ENCODE measurements at places on chromosomes 5 and 9. TPM values are rescaled to one million over a fixed set of nuclear protein-coding genes. Genes with fewer than 3 reads are reported as not detected.
A peak's percentile ranks its signal among the peaks of the same experiment; 100 is the strongest.

CDH9 gene
- total RNA-seq = not detected

GRCh38 chr9:98074115-98074990, 17.8 kb downstream of the NANS start:
- no peak overlapping the region for H3K4me3 ChIP-seq
- H3K27ac ChIP-seq = no peak overlapping the region
- no peaks in the 10 kb centered on the region for H3K27me3 ChIP-seq

DNA sequence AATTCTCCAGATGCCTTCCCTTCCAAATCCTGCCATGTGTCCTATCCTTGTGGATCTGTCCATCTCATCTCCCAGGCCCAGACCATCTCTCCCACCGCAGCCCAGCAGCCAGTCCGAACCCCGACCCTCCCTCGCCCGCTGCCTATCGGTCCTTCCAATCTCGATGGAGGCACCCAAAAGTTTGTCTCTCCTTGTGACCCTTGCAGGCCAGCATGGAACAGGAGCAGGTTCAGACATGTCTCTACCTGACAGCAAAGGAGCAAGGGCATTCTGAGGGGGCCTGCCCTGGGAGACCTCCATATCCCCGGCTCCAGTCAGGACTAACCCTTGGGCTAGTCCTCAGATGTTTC, 51.0 kb downstream of the SEMA4D start:
- no peak for DNase-seq
- peaks cover 6% of the 10 kb centered on the region for H3K4me1 ChIP-seq
- no peaks in the 10 kb centered on the region for H3K36me3 ChIP-seq
- no peak overlapping the region for H3K27ac ChIP-seq
- H3K4me3 ChIP-seq = no peak overlapping the region

DNA sequence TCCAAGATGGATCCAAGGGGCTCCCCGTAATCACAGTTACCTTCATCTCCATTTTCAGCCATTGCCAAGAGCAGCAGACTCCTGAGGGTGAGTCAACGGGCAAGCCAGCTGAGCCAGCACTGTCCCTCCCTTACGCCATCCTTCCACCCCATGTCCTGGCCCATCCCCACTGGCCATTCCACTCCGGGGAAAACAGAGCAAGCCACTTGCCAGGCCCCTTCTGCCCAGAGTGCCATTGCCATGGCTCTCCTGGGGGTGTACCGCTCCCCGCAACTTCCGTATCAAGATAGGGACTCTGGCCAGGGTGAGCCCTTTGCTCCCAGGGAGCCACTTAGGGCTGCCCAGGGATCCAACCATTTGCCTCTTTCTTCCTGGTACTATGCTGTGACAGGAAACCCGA, 48.9 kb upstream of the CDKN2AIPNL start:
- H3K27ac ChIP-seq = no peak overlapping the region
- H3K4me3 ChIP-seq = no peak overlapping the region
- H3K36me3 ChIP-seq = no peaks in the 10 kb centered on the region
- DNase-seq = no peak
- H3K4me1 ChIP-seq = peaks cover 18% of the 10 kb centered on the region

DNA sequence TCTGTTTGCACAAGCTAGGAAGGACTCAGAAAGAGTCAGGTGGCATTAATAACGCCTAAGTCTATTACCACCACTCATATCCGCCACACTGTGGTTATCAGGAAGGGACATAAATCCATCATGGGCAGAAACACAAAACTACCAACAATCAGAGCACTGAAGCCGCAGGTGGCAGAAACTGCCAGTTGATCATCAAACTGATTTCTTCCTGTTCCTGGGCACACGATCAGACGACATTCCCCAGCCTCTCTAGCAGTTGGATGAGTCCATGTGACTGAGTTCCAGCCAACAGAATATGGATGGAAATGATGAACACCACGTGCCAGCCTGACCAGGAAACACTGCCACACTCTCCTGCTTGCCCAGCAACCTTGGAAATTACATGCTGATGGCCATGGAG, 181.7 kb downstream of the ELAVL2 start:
- H3K4me3 ChIP-seq = no peak overlapping the region
- no peaks in the 10 kb centered on the region for H3K36me3 ChIP-seq
- no peaks in the 10 kb centered on the region for H3K27me3 ChIP-seq
- no peak overlapping the region for H3K27ac ChIP-seq
- no peak for DNase-seq

DNA sequence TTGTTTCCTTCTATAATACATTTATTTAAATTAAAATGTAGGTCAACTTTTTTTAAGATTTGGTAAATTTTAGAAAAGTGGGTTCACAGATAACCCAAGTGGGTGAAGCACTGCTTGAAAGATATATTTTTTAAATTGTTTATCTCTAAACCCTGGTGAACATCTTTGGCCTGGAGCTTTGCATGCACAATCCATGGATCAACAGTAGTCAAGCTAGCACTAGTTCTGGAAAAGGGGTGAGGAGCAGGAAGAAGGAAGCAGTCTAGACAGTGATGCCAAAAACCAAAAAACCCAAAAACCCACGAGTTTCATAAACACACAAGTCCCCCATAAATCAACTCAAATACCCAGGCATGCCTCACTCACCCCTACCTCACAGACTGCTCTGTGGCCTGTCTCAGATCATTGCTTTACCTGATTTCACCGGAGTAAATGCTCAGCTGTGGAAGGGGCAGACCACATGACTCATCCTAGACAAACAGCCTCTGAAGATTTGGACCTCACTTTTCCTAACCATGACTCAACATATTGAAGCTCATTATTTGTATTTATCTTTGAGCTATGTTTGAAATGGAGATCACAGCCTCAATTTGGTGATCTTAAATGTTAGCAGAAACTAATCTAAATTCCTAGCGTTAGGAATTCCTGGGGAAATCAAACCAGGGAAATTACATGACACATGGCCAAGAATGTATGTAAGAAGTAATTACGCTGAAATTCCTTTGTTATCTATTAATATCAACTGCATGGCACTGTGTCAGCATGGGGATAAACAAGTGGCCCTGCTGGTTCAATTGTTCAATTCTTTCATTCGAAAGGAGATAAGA, 149.6 kb downstream of the ZNF608 start:
- no peak overlapping the region for H3K27ac ChIP-seq
- H3K36me3 ChIP-seq = no peaks in the 10 kb centered on the region
- H3K4me1 ChIP-seq = peaks cover 22% of the 10 kb centered on the region

DNA sequence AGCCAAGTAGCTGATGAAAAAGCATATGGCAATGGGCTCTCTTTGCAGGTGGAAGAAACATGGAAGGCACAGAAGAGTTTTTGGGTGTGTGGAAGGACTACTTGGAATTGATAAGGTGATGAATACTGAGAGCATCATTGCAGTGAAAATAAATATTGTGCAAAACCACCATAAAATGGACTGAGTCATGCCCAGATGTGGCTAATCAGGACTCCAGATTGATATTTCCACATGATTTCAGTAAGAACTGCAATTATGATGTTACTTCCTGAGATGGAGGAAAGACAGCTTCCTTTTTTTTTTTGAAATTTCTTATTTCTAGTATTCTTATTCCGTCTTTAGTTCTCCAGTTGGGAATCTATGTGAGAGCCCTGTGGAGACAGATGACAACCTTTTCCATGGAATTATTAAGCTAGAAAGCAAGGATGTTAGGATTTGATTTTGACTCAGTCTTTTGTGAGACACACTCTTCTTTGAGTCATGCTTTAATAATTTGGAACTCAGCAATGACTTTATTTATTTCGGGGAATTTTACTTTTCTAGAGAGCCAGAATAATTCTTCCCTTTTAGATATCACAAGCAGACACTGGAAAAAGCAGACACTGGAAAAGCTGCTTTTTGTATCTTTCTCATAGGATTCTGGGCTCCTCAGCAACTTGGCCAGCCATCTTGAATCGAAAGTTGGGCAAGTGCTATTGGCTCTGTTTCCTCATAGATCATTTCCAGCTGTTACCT, 94.2 kb upstream of the VCAN start:
- DNase-seq = no peak
- H3K27me3 ChIP-seq = no peaks in the 10 kb centered on the region
- H3K4me1 ChIP-seq = no peaks in the 10 kb centered on the region
- no peak overlapping the region for H3K27ac ChIP-seq
- no peak overlapping the region for H3K4me3 ChIP-seq

GRCh38 chr9:112841261-112841660, 49.4 kb downstream of the SLC46A2 start:
- no peak for DNase-seq
- H3K36me3 ChIP-seq = no peaks in the 10 kb centered on the region
- H3K4me3 ChIP-seq = no peak overlapping the region
- no peaks in the 10 kb centered on the region for H3K27me3 ChIP-seq

DNA sequence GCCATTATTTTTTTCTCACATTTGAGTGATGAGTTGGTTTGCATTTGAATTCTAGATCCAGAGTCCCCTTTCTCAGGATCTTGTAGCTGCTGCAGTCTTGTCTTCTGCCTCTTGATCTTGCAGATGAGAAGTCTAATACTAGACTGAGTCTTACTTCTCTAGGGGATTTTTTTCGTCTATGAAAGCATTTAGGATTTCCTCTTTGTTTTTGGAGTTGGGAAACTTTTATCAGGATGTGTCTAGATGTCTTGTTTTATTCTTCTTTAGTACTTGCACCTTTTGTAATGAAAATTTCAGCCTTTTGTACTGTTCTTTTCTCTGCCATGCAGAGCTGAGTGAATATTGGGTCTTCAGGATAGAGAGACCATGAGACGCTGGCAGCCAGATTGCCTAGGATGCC, 65.4 kb downstream of the ZNF618 start:
- H3K27ac ChIP-seq = no peak overlapping the region
- no peak overlapping the region for H3K4me3 ChIP-seq
- no peaks in the 10 kb centered on the region for H3K27me3 ChIP-seq
- H3K4me1 ChIP-seq = peaks cover 7% of the 10 kb centered on the region
- no peak for DNase-seq

DNA sequence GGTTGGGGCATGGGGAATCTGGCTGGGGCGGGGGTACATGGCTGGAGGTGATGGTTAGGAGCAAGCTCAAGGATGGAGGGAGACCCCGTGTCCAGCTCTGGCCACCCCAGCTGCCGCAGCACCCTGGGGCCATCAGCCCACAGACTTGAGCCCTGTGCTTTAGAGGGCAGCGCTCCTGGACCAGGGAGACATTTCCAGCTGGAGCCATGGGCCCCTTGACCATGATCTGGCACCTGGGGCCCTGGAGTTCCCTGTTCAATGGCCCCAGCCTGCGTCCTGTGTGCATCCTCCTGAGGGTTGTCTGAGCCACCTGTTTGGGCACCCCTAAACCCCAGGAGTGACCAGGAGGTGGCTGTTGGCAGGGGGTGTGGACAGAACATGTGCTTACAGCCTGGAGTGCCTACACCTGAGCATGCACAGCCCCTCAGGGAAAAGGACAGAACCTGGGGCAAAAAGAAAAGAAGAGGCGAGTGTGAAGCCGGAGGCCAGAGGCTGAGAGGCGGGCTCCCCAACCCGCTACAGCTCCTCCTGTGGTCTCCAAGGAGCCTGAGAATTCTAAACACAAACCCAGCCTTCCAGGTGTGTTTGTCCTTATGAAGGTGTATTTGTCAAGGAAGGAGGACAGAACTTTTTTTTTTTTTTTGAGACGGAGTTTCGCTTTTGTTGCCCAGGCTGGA, 126.7 kb downstream of the C9orf50 start:
- peaks cover 87% of the 10 kb centered on the region for H3K4me1 ChIP-seq
- no peaks in the 10 kb centered on the region for H3K36me3 ChIP-seq
- no peak for DNase-seq
- H3K27me3 ChIP-seq = no peaks in the 10 kb centered on the region
- peak overlapping the region; percentile 40 for H3K27ac ChIP-seq
- H3K4me3 ChIP-seq = no peak overlapping the region

DNA sequence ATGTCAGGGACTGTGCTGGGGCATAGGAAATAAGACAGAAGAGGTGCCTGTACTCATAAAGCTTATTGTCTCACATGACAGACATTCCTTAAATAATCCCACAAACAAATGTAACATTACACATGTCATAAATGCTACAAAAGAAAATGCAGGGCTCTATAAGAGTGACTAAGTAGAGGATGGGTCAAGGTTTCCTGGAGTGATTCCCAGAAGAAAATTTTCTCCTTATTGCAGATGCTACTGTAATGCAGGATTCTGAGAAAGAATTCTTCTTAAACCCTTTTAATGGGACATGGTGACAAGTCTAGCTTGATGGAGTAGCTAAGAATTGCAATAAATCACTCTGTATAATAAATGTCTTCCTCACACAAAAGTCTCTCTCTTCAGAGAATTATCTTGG, 55.7 kb downstream of the SH3TC2 start:
- H3K4me3 ChIP-seq = no peak overlapping the region
- no peaks in the 10 kb centered on the region for H3K36me3 ChIP-seq
- DNase-seq = no peak
- no peaks in the 10 kb centered on the region for H3K27me3 ChIP-seq
- no peaks in the 10 kb centered on the region for H3K4me1 ChIP-seq
- H3K27ac ChIP-seq = no peak overlapping the region

- no peak overlapping the region for H3K27ac ChIP-seq
- DNase-seq = peak; percentile 74
- no peaks in the 10 kb centered on the region for H3K27me3 ChIP-seq
- no peaks in the 10 kb centered on the region for H3K36me3 ChIP-seq
- no peak overlapping the region for H3K4me3 ChIP-seq
Observed at GRCh38 chr5:81165493-81166119, 67.5 kb upstream of the CKMT2 start.

DNA sequence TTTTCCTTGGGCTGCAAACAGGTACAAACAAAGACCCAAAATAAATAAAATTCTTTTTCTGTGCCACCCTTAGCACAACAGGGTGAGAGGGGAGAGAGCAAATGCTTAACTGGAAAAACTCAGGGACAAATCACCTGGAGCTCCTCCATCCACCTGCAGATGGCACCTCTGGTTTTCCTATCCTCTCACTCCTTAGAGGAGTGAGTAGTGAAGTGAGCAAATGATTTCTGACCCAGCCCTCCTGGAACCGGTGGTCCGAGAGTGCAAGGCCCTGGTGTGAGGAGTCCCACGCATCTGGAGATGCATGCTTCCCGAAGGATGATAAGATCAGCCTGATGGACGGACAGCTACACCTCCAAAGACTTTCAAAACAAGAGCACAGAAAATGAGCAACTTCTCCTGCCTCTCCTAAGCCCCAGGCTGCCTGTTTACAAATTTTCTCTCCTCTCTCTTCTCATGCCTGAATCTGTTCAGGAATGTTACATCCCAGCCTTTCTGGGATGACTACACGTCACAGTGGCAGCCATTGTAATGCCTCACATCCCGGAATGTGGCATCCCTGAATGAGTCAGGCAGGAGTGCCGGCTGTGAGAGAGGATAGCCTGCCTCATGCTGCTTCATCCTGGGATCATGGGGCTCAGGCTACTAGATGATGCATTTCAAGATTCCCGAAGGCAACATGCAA, 86.4 kb downstream of the ADRB2 start:
- no peak for DNase-seq
- no peaks in the 10 kb centered on the region for H3K27me3 ChIP-seq
- H3K36me3 ChIP-seq = no peaks in the 10 kb centered on the region
- no peaks in the 10 kb centered on the region for H3K4me1 ChIP-seq
- no peak overlapping the region for H3K27ac ChIP-seq

DNA sequence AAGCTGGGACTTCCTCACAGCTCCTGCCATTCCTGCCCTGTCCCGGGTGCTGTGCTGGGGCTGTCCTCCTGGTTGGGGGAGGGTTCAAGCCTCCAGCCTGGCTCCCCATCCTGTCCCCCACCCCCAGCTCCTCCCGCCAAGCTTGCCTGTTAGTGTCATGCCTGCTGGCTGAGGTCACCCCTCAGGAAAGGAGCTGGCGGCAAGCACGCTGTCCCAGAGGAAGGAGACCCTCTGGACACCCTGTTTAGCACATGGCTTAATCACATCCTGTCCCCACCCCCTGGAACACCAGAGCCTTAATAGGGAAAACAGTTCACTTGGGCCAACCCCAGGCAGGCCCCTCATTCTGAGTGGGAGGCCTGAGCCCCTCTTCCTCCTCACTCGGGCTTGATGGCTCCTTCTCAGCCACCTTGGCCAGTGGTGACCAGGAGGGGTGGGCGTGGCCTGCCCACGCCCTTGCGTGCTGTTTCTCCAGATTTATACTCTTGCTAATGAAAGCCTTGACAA, 9.2 kb upstream of the PHYHD1 start:
- H3K36me3 ChIP-seq = peaks cover 27% of the 10 kb centered on the region
- peaks cover 69% of the 10 kb centered on the region for H3K4me1 ChIP-seq
- no peak overlapping the region for H3K4me3 ChIP-seq
- DNase-seq = peak; percentile 37

Data from thyroid gland (tissue), 4 donors.